ENCODE measurements at places on chromosomes 7 and 10.

DNA sequence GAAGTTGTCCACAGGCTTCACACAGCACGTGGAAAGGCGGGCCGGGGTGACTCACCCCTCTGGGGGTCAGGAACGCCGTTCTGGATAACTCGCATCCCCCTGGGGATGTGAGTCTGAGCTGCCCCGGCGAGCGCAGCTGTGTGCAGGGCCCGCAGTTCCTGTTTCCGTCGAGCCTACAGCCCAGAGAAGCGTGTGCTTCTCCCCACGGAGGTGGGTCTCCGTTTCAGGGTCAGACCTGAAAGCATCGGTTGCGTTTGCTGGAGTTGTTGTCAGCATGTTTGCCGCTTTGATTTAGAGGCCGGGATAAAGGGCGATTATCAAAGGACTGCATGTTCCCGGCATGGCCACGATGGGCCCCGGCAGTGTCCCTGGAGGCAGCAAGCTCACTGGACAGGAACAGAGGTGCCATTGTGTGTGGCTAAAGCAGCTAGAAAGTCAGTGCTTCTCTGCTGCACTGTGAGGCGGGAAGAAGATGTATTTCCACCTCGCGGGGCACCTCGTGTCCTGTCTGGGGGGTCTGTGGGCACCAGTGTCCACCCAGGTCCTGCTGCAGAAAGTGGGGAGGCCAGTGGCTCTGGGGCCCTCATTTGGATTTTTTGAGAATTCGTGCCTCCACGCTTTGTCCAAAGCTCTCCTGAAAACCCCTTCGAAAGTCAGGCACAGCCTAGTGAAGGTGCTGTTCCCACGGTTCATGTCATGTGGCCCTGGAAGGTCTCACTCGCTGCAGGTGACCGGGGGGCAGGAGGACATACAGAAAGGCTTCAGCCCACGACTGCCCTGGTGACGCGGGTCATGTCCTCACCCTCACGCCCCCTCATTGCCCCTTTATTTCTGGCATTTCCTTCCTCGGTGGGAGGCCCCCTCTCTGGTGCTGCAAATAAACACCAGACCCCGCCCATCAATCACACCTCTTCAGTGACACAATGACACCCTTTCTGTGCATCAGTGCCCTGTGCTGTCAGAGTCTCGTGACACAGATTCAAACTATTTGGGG lies 27.4 kb upstream of the GDI2 start:
- DNase-seq = no peak

GRCh38 chr7:9507290-9507689 lies 1073.9 kb downstream of the NXPH1 start:
- DNase-seq = no peak

DNA sequence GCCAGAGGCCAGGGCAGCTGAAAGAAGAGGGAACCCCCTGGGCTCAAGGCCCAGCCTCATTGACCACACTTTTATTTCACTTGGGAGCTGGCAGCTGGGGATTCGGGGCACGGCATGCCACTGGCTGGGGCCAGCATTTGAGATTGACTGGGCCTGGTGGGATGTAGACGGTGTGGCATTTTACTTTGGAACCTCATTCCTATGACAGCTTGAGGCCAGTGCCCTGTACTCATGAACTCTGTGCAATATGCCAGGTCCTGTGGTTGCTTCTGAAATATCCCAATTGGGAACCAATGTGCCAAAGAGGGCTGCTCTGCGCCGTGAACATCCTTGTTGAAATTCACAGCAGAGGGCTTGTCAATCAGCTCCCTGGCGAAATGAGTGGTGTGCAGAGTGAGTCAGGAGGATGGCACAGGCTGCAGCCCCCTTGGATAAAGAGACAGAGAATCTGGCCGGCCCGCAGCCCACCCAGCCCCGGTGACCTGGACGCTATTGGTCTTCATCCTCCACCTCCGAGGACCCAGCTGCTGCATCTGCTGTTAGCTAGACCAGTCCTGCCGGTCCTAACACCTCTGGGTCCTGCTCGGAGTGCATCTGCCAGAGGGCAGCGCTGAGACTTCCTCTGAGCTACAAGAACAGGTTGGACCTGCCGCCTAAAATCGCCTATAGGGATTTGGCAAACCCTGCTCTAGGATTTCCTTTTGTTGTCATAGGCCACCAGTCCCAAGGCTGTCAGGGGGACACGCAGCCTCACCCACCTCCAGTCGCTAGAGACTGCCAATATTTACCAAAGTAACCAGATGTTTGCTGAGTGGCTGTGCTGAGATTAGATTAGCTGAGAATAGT lies 58.0 kb downstream of the PRKAG2 start:
- DNase-seq = no peak

DNA sequence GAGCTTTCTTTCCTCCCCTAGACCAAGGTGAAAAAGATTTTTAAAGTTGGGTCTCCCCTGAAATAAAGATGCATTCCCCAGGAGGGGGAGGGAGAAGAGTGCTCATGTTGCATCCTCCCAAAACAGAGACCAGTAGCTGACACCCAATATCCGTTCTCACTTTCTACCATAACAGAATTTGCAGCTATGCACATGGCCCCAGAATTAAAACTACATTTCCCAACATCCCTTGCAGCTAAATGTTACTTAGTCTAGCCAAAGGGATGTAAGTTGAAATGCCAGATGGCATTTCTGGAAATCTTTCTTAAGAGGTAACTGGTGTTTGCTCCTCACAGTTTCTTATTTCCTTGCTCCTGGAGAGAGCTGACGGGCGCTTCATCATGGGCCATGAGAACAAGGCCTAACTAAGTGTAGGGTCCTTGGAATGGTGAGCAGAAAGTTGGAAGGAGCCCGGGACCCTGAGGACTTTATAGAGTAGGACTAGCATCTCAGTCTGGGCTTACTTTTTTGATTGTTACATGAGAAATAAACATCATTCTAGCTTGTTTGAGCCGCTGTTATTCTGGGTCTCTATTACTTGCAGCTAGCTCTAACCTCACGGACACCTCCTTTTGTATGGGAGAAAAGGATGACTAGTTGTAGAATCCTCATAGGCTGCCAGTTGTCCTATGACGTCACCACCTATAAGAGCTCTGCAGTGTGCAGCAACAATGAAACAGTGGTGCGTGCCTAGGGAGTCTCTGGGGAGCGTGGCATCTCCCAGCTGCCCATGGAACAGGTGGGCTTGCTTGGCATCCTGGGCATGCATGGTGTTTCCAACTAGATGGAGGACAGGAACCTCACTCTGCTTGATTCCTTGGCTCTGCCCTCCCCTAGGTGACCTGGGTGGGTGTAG lies 46.1 kb upstream of the EXOC6 start:
- no peak for DNase-seq

- DNase-seq = no peak
Observed at GRCh38 chr7:48875045-48875916, 49.1 kb upstream of the CDC14C start.

GRCh38 chr10:50653758-50654157 lies 30.0 kb upstream of the SGMS1 start:
- no peak for DNase-seq

DNA sequence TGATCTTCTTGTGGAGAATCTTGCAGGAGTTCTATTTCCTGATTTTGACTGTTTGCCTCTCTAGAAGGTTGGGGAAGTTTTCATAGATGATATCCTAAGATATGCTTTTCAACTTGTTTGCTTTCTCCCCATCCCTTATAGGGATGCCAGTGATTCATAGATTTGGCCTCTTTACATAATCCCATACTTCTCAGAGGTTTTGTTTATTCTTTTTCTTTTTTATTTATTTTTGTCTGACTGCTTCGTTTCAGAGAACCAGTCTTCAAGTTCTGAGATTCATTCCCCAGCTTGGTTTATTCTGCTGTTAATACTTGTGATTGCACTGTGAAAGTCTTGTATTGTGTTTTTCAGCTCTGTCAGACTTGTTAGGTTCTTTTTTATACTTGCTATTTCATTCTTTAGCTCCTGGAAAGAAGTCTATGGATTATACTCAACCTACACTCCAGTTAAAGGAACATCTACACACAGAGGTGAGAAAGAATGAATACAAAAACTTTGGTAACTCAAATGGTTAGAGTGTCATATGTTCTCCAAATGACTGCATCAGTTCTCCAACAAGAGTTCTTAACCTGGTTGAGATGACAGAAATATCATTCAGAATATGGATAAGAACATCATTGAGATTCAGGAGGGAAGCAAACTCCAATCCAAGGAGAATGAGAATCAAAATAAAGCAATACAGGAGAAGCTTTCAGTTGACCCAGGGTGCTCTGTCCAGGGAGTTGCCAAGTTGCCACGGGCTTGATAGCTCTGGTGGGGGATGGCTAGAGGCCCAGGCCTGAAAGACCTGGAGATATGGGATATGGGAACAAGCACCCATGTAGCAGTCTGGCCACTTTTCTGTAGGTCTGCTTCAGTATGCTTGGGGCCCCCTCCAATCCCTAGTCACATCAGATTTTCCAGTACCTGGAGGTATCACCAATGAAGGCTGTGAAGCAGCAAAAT lies 150.3 kb downstream of the AHR start:
- DNase-seq = no peak

DNA sequence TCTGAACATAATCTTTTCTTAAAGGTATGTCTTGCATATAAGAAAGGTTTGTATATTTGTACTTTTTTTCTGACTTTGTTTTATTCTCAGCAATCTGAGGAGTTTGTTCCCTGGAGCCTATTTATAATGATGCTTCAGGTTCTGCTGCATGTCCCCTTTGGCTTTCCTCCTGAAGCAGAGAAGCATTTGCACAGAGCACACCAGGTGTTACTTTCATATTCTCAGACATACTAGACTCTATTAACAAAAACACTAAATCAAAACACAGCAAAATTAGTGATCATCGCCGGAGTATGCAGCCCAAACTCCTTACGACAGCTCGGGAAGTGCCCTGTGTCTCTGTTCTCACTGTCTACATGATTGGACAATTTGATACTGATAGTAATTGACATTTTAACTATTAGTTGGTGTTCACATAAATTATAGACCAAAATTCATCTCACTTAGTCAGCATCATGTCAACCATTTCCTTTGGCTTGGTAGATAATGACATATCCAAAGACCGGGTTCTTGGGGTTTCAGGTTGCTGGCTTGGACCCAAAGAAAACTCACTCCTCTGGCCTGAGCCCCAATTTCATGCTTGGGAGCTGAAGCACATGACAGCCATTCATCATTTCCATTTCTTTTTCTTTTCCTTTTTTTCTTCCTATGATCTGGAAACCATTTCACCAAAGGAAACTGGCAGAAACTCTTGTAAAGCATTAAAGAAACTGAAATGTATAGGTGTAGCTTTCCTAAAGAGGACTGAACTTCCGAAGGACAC lies 400.1 kb upstream of the NRP1 start:
- DNase-seq = no peak

GRCh38 chr7:41103331-41103730 lies 599.6 kb downstream of the INHBA start:
- no peak for DNase-seq

DNA sequence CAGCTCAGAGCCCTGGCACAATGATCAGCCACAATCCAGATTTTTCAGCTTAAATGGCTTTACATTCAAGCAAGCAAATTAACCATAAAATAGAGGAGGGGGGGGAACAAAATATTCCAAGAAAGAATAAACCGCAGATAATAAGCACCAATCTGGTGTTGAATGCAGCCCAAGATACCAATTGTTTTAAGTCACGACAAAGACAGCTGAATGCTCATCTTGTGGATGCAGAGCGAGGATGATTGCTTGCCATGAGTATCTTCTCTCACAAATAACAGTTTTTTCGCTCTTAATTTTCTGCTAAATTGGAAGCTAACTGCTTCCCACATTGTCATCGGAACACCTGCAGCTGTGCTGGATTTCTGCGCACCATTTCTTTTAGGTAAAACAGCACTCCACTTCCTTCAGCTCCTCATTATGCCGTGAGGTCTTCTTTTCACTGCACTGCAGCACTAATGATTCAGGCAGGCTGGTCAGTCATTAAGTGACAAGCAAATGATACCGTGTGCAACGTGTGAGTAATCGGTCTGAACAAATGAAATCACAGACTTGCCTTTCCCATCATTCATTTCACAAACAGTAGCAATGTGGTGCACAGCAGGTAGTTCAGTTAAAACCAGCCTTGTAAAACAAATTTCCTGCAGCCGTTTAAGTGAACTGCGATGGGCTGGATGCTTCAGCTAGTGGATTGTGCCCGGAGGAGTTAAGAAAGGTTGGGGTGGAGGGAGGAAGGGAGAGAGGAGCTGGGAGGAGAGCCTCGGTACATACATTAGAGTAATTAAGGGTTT lies 106.4 kb upstream of the CDCA7L start:
- no peak for DNase-seq

GRCh38 chr7:28793381-28794085 lies 164.6 kb downstream of the TRIL start:
- no peak for DNase-seq

DNA sequence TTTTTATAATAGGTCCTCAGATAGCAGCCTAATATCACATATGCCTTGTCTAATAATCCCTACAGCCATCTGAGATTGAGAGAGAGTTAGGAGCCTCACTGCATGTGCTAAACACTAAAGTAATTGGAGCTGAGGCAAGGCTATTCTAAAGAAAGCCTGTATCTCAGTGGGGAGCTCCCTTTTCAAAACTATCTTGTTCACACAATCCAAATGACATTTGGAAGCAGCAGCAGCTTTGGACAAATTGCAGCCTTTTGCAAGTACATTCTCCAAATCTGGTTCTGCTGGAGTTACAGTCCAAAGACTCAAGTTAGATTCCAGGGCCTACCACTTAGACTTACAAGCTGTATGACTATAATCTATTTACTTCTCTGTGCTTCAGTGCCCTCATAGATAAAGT lies 104.5 kb downstream of the MACC1 start:
- DNase-seq = no peak

- DNase-seq = no peak
Observed at GRCh38 chr7:51060536-51060935, 256.1 kb downstream of the COBL start.

DNA sequence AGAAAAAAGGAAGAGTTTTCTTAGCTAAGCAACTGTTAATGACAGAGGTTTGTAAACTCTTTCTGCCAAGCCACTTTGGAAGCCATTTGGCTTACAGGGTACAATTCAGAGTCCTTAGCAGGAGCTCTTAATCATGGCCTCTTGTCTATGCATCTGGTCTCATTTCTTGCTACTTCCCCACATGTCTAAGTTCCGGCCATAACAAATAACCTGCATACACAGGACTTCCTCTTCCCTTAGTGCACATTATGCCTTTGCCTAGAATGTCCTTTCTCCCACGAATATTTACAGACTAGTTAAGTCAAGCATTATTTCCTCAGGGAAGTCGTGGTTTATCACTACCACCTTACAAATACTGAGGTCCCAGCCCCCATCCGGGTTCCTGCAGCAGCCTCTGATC lies 8.6 kb upstream of the UPF2 start:
- no peak for DNase-seq

DNA sequence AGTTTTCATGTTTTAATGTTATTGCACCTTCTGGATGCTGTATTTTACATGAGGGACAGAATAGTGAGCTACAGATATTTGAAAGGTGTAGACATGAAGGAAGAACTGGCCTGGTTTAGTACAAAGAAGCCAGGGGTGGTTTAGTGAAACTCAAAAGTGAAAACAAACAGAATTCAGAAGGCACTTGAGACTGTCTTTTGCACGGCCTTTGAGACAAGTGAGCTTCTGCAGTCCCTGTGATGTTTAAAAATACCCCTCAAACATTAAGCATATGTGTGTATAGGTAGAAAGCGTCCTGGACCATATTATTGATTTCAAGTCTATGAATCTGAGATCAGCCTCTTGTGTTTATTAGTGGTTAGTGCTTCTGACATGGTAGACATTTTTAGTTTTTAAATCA lies 118.9 kb downstream of the CDK14 start:
- DNase-seq = no peak
